ENCODE measurements at places on chromosomes 7 and 10. TPM values are rescaled to one million over a fixed set of nuclear protein-coding genes. Genes with fewer than 3 reads are reported as not detected.

CRHR2 gene
- not detected for polyA plus RNA-seq

CYP3A5 gene
- 0.87 TPM for polyA plus RNA-seq

PLXDC2 gene
- polyA plus RNA-seq, result not detected

ATP6V0A4 gene
- not detected for polyA plus RNA-seq

SYT15 gene
- 0.05 TPM for polyA plus RNA-seq

FAM180A gene
- polyA plus RNA-seq, result not detected

NOS3 gene
- 4.6 TPM for polyA plus RNA-seq

GATA3 gene
- 24.0 TPM for polyA plus RNA-seq

LDB3 gene
- polyA plus RNA-seq, result not detected

OTUD1 gene
- 8.1 TPM for polyA plus RNA-seq

CCL26 gene
- not detected for polyA plus RNA-seq

CDK13 gene
- 43.3 TPM for polyA plus RNA-seq

HOXA5 gene
- not detected for polyA plus RNA-seq

POU6F2 gene
- polyA plus RNA-seq, result not detected

DNA sequence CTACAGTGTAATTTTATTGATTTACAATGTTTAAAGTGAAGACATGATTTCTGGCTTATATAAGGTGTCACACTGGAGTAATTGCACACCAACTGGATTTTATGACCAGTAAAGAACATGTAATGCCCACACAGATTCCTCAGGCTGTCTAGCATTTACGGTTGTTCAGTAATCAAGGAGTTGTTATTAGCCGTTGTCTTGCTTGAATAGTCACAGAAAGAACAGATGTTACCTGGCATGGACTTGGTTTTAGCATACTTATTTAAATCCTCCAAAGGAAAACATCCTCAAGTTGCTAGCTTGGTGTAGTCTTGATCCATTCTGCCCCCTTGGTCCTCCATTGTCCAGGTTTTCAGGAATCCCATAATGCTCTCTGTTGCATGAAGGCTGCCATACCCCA, 65.8 kb downstream of the POU6F2 start:
- DNase-seq, result no peak

- peak; percentile 51 for DNase-seq
Observed at GRCh38 chr10:26697163-26697921, at the start of gene PDSS1. Gene PDSS1 (plus strand): TSS chr10:26697701. CDS start chr10:26697712, 11 bp downstream.

- DNase-seq, result no peak
Observed at GRCh38 chr7:154232700-154233099, 180.5 kb downstream of the DPP6 start.

- DNase-seq, result peak; percentile 45
Observed at GRCh38 chr10:49508249-49508648, 30.7 kb downstream of the ERCC6 start.

- no peak for DNase-seq
Observed at GRCh38 chr7:26420422-26421019, 128.9 kb downstream of the SNX10 start.

DNA sequence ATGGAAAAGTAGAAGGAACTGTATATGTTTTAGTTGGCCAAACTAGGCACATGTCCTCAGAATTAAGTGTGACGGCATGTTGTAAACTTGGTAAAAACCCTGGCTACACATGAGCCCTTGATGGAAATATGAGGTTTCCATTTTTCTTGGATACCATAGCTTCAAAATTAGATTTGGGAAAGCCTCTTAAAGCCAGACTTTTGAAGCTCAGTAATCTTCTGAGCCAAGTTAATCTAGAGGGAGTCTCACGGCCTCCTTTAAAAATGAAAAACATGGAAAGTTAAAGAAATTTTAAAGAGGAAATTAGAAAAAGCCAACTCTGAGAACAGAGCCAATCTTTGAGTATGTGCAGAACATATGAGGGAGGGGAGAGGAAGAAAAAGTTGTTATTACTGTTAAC, 376.0 kb downstream of the CTNNA3 start:
- no peak for DNase-seq

DNA sequence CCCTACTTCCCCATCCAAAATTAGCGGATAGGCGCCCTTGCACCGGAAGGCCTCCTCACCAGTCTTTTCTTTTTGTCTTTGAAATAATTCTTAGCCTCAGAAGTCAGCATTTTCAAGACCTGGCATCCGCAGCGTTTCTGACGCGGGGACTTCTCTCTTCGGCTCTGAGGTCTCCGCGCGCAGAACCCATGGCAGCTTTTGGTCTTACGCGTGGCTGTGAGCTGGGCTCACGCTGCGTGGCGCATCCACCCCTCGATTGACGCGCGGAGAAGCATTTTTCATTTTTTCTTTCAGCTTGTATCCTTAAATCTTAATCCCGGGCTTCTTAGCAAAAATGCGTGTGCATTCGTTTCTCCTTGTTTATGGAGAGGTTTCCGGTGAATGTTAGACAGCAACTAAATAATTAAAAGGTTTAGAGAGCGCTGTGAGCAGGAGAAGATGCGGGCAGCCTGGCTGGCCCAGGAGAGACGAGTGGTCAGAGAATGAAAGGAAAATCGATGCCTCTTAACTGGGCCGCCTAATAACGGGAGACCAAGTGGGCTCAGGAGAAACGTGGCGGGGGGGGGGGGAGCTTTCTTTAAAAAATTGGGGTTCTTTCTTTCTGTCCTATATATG, 2.0 kb upstream of the GATA3 start:
- peak; percentile 46 for DNase-seq

- DNase-seq, result no peak
Observed at GRCh38 chr7:133958822-133959221, 168.3 kb upstream of the LRGUK start.

DNA sequence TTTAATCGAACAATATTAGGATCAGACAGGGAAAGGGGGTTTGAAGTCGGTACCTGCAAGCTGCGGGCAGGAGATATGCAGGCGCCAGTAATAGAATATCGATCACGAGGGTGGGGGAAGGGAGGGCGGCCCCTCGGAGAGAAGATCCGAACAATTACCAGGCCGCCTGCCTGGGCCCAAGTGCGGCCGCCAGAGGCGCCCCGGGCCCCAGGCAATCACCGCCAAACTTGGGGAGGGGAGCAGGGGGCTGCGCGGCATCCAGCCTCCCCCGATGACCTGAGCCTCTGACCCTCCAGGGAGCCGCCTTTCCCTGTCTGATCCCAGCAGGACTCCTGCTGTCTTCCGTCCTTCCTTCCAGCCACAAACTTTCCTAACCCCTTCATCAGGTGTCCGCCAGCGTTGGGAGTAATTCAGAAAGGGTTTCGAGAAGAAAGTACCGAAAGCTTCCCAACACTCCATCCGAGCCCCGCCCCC, 1.1 kb downstream of the NKX1-2 start:
- no peak for DNase-seq

GRCh38 chr10:5446390-5446926, 34.1 kb downstream of the NET1 start:
- DNase-seq, result peak; percentile 81

GRCh38 chr10:3542185-3542611, 242.8 kb downstream of the KLF6 start:
- no peak for DNase-seq

DNA sequence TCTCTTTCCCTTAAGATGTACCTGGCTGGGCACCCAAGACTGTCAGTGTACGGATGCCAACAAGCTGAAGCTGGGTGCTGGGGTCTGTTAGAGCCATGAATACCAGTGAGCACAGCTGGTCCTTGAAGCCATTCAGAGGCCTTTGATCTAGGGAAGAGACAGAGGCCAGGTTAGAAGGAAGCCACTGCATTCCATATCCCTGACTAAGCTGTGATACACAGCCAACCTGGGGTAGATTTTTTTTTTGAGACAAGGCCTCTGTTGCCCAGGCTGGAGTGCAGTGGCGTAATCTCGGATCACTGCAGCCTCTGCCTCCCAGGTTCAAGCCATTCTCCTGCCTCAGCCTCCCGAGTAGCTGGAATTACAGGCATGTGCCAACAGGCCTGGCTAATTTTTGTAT, 20.8 kb downstream of the ZDHHC16 start:
- no peak for DNase-seq

DNA sequence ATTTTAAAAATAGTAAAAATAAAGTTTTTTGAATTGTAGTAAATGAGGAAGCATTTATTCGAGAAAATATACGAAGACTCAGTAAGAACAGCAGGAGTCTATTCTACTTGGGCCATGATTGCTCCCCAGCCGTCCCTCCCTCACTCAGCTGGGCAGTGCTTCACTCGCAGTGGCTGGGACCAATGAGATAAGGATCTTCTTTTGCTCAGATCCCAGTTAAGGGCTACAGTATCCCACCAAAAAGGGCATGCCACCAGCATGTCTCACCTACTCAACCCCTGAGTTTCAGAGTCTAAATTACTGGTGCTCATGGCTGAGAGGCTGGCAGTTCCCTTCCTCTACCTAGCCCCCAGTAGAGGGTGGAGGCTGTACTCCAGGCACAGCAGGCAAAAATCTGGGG, 455.7 kb upstream of the PFKP start:
- DNase-seq, result no peak

GRCh38 chr7:6430271-6430940, 17.3 kb downstream of the DAGLB start:
- no peak for DNase-seq

- DNase-seq, result no peak
Observed at GRCh38 chr7:41970941-41971340, 266.1 kb downstream of the GLI3 start.

DNA sequence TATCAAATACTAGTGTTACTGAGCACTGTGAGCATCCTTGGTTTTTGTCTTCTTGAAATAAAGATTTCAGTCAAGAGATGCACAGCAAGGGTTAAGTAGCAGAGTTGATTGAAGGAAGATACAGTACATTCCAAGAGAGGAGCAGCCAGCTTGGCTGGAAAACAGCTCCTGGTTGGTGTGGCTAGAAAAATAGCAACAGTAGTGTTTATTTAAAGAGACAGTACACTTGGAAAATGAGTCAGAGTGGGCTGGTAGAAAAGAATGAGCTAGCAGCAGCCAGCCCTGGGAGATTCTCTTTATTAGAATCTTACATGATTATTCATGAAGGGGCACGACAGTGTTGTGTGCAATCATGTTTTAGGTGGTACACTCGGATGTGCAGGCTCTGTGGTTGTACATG, 1016.4 kb upstream of the SORCS1 start:
- DNase-seq, result no peak

GRCh38 chr10:104683567-104683966, 42.5 kb downstream of the SORCS3 start:
- DNase-seq, result no peak

GRCh38 chr10:23525406-23525805, 86.5 kb downstream of the OTUD1 start:
- no peak for DNase-seq

GRCh38 chr7:18521236-18521589, 25.7 kb downstream of the HDAC9 start:
- DNase-seq, result no peak

GRCh38 chr7:71354716-71355115, 222.8 kb downstream of the GALNT17 start:
- no peak for DNase-seq

DNA sequence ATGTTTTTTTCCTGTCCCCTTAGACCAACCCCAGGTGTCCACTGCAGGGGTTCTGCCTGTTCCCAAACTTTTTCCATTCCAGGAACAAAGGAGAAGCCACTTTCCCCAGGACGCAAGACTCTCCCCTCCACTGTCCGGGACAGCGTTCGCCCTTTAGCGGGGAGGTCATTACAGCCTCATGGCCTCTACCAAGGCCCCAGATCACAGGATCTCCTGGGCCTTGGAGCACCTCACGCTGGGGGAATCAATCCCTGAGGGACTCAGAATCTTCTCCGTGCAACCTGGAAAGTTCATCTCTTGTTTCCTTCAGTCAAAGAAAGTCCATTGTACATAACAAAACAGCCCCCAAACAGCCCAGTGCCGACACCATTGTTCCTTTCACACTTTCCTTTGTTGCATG, 41.2 kb downstream of the MKI67 start:
- no peak for DNase-seq

GRCh38 chr10:125609859-125610258, 73.1 kb downstream of the TEX36 start:
- DNase-seq, result no peak

DNA sequence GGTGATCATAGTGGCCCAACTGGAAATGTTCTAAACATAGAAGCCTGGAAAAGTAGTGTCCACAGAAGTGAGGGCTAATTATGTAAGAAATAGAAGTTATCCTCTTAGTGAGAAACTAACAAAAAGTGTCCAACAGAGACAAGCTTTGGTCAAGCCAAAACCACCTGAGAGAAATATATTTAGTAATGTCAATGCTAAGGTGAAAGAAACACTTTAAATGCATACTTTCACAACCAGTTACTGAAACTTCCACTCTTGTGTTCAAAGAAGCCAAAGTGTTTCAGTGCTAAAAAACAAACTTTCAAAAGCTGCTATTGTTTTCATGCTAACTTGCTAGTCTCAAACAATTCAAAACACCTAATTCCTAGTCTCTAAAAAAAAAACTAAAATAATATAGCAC, 18.1 kb downstream of the RAB11FIP2 start:
- DNase-seq, result no peak

- DNase-seq, result no peak
Observed at GRCh38 chr10:43181146-43181545, 42.9 kb downstream of the CSGALNACT2 start.

- DNase-seq, result peak; percentile 40
Observed at GRCh38 chr10:12588091-12588860, 238.9 kb downstream of the CAMK1D start.

DNA sequence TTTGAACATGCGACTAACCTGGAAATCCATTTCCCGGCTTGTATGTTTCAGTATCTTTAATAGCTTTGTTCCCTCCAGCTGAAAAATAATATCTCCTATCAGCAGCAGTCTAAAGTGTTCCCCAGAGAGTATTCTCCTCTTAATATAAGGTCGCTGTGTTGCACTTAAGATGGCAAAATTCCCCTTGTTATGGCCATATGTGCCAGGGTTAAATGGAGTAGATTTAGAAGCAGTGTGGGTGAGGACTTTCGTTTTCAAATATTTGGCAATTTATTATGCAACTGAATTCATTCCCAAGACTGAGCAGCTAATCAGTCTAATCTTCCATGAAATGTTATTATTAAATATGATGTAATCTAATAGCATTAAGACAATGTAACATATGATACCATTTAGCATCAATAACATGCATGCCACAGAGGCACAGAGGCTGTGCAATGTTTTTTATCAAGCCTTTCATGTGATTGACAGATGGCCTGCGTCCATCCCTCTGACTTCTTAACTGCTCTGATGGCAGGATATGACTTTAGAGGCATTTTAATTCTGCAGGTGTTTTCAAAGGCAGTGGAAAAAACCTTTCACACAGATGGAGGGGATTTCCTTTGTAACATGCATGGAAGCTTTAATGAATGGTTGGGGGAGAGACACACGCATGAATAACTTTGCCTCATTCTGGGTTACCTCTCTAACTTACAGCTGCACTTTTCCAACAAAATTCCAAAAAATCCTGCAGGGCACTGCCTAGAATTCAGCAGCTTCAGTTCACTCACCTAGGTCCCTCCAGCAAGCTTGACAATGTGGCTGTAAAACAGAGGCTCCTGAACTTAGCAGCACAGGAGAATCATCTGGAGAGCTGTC, 55.1 kb upstream of the ZPBP start:
- DNase-seq, result peak; percentile 52

GRCh38 chr7:111076205-111076604, 14.7 kb upstream of the LRRN3 start:
- no peak for DNase-seq

- DNase-seq, result no peak
Observed at GRCh38 chr7:79381921-79382320, 71.5 kb downstream of the MAGI2 start.
